ENCODE measurements at places on chromosomes 12 and 14.

DNA sequence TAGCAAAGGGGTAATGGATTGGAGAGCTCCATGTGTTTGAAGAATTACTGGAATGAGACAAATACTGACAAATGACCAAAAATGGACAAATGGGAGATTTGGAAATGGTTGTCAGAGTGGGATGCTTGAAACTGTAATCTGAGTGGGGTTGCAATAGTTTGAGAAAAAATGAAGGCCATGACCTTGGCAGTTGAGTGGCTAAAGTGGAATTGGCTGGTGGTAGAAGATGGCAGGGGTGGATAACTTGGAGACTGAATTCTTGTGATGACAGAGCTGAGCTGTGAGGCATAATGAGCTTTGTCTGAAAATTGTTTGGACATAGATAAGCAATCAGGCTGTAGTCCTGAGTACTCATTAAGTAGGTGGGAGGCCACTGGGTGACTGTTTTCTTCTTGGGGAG lies 222.5 kb upstream of the PRICKLE1 start:
- no peak for DNase-seq

DNA sequence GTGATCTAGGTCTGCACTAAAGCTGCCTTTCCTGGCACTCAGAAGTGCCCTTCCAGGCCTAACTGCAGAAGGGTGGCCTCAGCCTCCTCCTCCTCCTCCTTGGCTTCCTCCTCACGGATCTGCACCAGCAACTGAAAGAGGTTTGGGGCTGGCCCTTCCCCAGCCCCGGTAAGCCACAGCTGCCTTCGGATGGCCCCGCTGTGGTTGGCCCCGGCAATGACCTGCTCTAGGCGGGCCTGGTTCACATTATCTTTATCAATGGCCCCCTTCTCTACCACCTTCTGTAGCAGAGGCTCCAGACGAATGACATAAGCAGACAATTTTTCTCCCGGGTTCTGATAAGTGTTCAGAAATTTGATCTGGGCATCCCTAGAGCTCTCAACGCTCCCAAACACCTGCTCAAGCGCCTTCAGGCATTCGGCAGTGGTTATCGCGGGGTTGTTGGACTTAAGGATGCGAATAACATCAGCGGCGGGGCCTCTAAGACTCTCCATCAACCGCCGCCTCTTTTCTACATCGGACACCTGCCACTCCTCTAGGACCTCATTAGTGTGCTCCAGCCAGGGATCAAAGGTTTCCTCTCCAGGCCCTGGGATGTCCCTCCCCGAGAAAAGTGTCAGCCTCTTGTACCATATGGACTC lies 1.5 kb downstream of the PNMA1 start:
- no peak for DNase-seq

- DNase-seq = no peak
These were observed 21.8 kb downstream of the WDHD1 start for GRCh38 chr14:55005071-55005470.

GRCh38 chr14:62428429-62429203 lies 616.6 kb downstream of the KCNH5 start:
- DNase-seq = no peak

DNA sequence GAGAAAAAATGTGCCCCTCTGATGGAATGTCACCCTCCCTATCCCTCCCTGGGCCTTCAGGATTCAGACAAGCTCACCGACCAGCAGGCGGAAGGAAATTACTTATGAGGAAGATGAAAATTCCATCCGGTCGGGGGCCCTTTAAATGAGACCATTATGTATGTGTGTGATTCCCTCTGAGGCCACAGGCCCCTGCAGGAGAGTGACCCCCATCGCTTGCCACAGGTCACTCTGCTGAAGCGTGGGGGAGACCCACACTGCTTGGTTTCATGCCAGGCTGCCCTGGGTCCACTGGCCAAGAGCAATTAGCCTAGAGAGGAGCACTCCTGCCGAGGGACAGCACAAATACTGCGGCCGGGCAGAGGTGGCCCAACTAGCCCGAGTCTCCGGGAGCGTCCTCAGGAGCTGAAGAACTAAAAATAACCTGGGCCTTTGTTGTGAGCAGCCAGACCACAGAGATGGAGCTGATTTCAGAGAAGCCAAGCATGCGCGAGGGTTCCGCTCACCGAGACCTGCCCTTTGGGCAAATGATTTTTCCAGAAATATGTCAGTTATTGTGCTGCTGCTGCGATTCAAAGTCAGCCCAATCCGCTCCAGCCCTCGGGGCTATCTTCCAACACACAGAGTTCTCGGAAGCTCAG lies 276.4 kb downstream of the DPF3 start:
- no peak for DNase-seq

- no peak for DNase-seq
These were observed 848.0 kb downstream of the DIO2 start for GRCh38 chr14:79363291-79363690.

- no peak for DNase-seq
These were observed 69.9 kb downstream of the TGFB3 start for GRCh38 chr14:75911883-75912282.

DNA sequence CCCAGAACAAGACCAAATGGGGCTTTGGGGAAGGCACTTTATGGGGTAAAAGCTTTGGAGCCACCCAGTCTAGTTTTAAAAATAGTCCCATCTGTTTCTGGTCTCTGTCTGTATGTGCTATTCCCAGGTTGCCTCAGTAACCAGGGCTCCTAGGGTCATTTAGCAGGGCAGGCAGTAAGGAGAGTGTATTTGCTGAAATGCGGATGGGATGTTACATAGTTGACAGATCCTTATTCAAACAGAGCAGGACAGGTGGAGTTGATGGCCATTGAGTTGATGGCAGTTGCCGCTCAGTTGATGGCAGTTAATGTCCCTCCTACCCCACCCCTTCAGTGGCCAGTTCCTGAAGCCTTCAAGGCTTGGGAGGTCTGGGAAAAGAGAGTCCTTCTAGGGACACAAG lies 4.6 kb downstream of the ZC3H10 start:
- DNase-seq = no peak

GRCh38 chr12:5280086-5280485 lies 151.8 kb upstream of the NTF3 start:
- DNase-seq = no peak

GRCh38 chr14:33717866-33718265 lies 233.0 kb downstream of the EGLN3 start:
- DNase-seq = no peak
